ENCODE measurements at places on chromosomes 6 and 20.

GRCh38 chr6:56772737-56773184 is 130.1 kb upstream of the DST start:
- no peak for DNase-seq

GRCh38 chr6:35948725-35949124 is 27.8 kb upstream of the SRPK1 start:
- no peak for DNase-seq

- no peak for DNase-seq
These were observed 7.5 kb downstream of the BCAS1 start for GRCh38 chr20:54062812-54063280.

- DNase-seq: no peak
These were observed 51.6 kb downstream of the SPTLC3 start for GRCh38 chr20:13060327-13060726.

- DNase-seq: no peak
These were observed 23.9 kb downstream of the CLDN20 start for GRCh38 chr6:155287762-155288161.

DNA sequence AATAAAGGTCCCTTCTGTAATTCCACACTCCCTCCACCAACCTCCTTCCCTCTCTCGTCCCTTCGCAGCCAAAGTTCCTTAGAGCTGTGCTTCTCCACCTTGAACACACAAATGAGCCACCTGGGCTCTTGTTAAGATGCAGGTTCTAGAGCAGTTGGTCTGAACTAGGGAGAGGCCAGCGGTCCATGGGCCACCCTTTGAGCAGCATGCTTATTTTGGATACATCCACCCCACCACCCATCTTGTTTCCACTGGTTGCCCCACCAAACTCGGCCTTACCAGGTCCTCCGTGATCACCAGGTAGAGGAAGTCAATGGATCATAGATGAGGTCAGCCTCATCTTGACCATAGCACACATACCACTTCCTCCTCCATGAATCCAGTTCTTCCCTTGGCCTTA is 7.3 kb upstream of the BPIFA2 start:
- DNase-seq: no peak
